Foreskin keratinocyte (primary cell): ENCODE measurements at places on chromosomes 11 and 22. TPM values are rescaled to one million over a fixed set of nuclear protein-coding genes. Genes with fewer than 3 reads are reported as not detected.

Gene GRM5
- total RNA-seq = under 0.01 and 0.04 TPM in 2 replicates

GRCh38 chr11:96051820-96052219, 127.9 kb upstream of the MTMR2 start:
- no peak for DNase-seq

Gene MIAT
- 0.28 and 0.37 TPM in 2 replicates for total RNA-seq

Gene POU2AF2
- not detected in 2 replicates for total RNA-seq

Gene DDIAS
- total RNA-seq = 17.2 and 17.9 TPM in 2 replicates

DNA sequence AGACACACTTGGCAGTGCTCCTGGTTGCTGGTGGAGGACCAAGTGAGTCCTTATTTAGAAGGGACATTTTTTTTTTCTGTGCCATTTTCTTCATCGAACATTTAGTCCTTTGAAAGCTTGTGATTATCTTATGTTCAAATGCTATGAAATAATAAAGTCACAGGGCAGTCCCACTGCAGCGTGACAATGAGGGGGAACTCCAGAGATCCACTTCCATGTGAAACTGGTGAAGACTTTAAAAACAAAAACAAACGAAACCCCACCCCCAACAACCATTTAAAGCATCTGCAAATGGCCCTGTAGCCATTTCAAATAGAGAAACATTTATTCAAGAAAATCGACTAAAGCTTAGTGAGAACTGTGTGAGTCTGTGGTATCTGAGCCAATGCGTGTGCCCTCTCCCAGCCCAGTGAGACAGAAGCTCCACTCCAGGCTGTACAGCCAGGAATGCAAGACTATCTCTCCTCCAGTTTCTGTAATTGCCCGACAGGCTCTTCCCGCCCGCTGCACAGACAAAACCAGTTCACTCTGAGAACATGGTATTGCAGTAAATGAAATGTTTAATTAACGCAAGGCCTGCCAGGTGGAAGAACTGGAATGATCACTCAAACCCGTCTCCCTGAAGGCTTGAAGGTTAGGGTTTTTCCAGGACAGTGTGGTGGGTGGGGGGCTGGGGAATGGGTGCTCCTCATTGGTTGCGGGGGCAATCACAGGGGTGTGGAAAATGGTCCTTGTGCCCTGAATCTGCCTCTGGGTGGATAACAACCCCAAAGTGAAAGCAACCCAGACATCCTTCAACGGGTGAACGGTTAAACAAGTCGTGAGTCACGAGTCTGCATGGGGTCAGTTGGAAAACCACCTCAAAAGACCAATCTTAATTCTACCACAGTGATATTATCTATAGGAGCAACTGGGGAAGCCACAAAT, 8.4 kb downstream of the KRTAP5-6 start:
- DNase-seq = peak; percentile 12

DNA sequence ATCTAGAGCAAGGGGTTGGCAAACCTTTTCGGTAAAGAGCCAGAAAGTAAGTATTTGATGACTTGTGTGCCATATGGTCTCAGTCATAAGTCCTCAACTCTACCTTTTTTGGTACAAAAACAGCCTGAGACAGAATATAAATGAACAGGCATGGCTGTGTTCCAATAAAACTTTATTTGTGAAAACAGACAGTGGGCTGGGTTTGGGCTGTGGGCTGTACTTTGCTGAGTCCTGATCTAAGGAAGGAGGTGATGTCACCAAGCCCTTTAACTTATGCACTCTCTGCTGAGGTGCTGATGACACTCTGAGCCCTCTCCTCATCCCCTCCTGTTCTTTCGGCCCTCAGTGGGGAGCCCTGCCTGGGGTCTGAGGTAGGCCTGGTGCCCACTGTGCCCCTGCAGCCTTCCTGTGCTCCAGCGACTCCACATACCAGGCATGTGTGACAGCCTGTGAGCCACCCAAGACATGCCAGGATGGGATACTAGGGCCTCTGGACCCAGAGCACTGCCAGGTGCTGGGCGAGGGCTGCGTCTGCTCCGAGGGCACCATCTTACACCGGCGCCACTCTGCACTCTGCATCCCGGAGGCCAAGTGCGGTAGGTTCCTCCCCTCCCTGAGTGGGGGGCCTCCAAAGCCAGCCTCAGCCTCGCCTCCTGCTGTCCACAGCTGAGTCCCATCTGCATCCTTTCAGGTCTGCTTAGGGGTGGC, 85.9 kb upstream of the MYOD1 start:
- DNase-seq = no peak

Gene TEX54
- total RNA-seq = not detected in 2 replicates
